ENCODE measurements at places on chromosomes 16 and 17.

DNA sequence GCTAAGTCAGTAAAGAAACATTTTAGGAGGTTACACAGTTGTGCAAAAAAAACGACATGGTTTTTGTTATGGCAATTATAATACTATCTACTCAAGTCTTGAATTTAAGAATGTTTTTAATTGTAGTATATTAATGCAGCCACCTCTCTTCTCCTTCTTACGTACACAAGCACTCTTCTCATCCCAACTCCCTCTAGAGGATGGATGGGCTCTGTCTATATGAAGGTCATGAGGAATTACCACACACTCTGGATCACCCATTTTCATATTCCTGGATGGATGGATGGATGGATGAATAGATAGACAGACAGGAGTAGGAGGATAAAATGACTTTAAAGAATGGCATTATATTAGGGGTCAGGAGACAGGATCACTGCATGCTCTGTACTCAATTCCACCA lies 120.0 kb downstream of the PHKB start:
- DNase-seq: no peak

- peak; percentile 24 for DNase-seq
These were observed 17.2 kb upstream of the TMEM92 start for GRCh38 chr17:50256826-50257618.

GRCh38 chr17:83014297-83014696 lies 65.1 kb upstream of the METRNL start:
- no peak for DNase-seq

- DNase-seq: no peak
These were observed 16.5 kb downstream of the CBFA2T3 start for GRCh38 chr16:88960516-88960915.
